ENCODE measurements at places on chromosomes 4 and X.

GRCh38 chrX:137198040-137198439 lies 164.2 kb upstream of the GPR101 start:
- no peak for DNase-seq

- DNase-seq = no peak
These were observed 147.5 kb upstream of the TTC29 start for GRCh38 chr4:147093206-147093605.

- DNase-seq = no peak
These were observed 4.7 kb downstream of the CPLX1 start for GRCh38 chr4:821181-821591.

DNA sequence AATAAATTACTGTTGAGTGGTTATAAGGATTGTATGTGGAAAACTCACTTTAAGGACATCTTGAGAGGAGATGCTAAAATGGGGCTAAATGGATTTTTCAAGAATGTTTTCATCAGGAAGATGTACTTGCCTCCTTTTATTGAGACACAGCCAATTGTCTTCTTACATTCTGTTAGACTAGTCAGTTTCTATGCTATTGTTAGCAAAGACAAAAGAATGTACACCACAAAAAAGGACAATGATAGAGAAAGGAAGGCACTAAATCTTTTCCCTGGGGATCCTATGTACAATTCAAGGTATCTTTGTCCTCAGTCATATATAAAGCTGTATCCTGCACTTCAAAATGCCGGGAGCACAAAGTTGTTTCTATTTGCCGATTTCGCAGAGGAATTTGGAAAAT lies 42.6 kb downstream of the TMA16 start:
- DNase-seq = no peak

DNA sequence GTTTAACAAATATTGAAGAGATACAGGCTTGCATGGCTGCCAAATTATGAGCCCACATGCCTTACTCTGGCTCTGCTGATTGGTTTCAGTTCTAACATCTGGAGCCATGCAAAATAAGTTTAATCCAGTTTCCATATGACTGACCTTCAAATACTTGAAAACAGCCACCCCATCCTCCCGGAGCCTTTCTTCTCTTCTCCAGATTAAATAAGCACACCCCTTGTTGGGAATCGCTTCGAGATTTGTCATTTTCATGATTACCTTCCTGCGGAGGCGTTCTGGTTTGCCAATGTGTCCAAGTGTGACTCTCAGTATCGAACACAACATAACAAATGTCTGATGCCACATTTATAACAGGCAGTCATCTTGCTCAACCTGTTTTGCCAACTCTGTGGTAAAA lies 101.6 kb upstream of the JADE1 start:
- DNase-seq = no peak

GRCh38 chrX:56503941-56504673 lies 59.3 kb upstream of the UBQLN2 start:
- no peak for DNase-seq

- no peak for DNase-seq
These were observed 89.9 kb downstream of the SPCS3 start for GRCh38 chr4:176409627-176410026.

DNA sequence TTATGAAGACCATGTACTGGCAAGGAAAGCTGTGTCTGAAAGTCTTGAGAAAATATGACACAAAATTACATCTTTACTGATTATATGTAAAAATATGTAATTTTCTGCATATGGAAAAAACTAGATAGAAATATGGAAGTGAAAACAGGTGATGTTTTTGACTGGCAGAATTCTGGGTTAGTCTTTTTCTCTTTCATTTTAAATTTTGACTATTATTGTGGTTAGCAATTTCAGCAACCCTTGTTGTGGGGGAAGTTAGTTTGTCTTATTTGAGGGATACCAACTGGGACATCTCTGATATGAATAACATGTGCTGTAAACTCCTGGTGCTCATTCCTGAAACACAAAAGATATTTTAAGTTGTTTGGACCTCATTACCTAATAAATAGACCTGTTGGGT lies 49.9 kb upstream of the CPEB2 start:
- no peak for DNase-seq

DNA sequence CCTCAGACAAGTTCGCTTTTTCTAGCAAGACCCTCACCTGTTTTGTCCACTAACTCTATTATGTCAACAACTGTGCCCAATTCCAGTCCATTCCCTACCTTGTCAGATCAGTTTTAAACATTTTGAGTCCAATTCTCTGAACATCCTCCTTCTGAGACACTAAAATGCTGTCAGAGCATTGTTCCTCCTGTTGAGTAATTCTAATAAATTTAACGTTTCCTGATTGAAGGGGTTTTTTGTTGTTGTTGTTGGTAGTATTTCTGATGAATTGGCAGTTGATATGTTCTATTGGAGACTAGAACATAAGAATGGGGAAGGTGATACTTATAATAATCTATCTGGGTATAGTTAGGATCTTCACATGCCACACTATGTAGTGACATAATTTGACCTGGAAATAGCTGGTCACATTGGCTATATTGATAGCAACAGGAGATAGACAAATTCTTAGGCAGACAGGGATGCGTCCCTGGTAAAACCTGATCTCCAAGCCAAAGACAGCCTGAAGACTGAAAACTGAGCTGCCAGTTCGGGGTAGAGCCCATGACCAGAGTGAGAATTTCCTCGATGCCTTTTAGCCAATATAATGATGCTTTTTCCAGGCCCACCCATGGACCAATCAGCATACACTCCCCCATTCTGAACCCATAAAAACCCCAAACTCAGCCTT lies 12.4 kb upstream of the CXCL2 start:
- no peak for DNase-seq

DNA sequence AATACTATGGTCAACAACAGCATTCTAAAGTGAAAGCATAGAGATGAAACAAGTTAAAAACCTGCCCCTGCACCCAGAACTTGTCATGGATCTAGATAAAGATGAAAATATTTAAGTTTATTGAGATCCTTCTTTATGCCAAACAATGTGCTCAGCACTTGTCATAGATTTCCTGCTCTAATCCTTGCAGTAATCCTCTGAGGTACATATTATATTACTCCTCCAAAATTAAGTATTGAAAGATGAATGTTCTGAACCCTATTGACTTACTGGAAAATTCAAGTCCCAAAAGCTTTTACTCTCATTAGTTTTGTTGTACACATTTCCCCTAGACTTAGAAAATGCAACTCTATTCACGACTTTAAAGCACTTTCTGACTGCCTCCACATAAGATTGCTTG lies 35.6 kb downstream of the CAMK2D start:
- no peak for DNase-seq

GRCh38 chr4:2833671-2834000 lies 10.0 kb upstream of the ADD1 start:
- no peak for DNase-seq
